ENCODE measurements at places on chromosomes 6 and 20.

DNA sequence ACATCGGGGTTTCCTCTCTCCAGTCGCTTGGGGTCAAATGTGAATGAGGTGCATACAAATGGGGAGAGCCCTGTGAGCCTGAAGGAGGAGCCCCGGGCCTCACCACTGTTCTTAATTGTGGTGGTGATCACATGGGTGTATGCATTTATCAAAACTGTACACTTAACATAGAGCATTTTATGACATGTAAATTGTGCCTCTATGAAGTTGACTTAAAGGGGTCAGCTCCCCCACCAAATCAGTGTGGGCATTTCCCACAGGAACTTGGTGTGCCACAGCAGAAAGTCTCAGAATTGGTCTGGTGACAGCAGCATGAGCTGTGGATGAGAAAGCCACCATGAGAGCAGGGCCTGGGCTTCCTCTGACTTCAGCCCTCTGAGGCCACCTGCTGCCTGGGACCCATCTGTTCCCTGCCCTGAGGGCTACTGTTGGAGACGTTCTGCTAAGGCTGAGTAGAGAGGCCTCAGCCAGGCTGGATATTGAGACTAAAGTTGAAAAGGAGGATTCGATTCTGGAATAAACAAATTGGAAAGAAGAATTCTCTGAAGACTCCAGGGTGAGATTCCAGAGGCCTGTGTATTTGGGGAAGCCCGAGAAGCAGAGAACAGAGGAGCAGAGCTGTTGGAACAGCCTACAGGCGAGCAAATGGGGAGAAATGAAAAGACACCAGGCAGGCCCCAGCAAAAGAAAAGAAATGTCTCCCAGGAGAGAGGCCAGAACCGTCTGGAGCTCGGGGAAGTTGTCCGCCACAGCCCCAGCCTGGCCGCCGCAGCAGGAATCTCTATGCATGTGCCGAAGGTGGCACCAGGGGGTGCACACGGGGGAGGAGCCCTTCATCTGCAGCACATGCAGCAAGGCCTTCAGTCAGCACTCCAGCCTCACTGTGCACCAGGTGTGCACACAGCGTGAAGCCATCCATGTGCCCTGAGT lies 37.6 kb upstream of the XRN2 start:
- no peak for DNase-seq

- DNase-seq = no peak
Measured at GRCh38 chr20:62477669-62478455, 2.1 kb upstream of the GATA5 start.

GRCh38 chr20:13430346-13431002 lies 208.3 kb downstream of the TASP1 start:
- no peak for DNase-seq

DNA sequence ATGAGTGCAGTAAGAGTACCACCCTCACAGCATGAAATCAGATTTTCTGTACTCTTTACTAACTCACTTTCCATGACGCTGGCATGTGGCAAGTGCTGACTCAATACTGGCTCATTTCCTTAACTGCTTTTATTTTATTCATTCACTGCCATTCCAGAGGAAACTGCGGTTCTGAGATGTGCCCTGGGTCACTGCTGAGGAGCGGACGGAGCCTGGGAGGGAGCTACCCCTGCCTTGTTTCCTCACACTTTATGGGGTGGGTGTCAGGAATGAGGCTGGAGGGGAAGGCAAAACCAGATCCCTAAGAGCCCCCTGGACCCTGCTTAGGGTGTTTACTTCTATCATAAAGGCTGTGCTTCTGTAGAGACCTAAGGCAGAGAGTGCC lies 14.4 kb downstream of the NT5E start:
- DNase-seq = peak; percentile 52

DNA sequence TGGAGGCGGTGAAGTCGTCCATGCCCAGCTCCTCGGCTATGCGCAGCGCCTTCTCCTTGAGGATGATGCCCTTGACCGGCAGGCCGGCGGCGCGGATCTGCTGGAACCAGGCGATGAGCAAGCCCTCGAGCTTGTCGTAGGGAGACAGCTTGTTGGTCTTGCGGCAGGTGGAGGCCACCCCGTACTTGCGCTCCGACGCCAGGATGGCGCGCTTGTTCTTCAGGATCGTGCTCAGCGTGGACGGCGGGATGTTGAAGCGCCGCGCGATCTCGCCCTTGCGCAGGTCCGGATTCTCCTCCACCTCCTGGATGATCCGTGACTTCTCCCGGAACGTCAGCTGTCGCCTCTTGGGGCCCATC lies 435 bp downstream of the CENPB start:
- DNase-seq = no peak

GRCh38 chr6:156866220-156867015 lies 89.2 kb downstream of the ARID1B start:
- DNase-seq = no peak

- DNase-seq = no peak
Measured at GRCh38 chr6:140490081-140490480, 1115.6 kb upstream of the CITED2 start.

DNA sequence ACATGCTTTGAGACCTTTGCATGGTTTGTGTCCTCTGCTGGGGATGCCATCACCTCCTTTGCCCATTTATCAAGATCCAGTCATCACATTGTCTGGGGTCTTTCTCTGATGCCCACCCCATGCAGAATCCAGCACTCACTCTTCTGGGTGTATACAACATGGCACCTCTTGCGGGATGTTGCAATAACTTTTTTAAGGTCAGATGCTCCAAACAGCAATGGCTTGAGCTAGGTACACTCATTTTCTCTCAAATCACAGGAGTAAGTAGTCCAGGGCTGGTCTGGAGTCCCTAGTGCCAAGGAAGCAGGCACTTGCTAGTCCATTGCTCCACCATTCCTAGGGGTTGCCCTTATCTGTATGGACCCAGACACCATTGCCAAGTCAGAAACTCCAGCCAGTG lies 196.6 kb upstream of the KCNG1 start:
- DNase-seq = no peak

GRCh38 chr6:16450285-16450684 lies 211.9 kb downstream of the GMPR start:
- no peak for DNase-seq

DNA sequence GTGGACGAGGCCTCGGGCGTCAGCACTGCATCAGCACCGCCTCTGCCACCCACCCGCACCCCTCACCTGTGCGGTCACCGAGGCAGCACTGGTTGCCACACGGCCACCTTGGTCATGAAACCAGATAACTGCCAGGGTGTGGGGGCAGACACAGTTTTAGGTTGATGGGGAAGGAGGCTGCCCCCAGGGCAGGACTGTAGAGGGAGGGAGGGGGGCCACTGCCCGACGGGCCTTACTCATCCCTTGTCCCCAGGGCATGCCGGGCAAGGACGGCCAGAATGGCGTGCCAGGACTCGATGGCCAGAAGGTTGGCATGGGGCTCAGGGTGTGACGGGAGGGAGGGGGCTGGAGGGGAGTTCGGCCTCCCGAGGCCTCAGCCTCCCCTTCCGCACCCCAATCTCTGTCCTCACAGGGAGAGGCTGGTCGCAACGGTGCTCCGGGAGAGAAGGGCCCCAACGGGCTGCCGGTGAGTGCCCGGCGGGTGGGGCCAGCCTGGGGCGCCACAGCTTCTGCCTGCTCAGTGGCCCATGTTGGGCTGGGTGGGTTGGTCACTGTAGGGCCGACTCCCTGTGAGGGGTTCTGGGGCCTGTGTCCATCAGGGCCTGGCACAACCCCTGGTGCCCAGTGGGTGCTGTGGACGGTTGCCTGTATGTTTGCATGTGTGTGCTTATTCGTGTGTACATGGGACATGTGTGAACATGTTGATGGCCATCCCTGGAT lies 11.8 kb downstream of the COL9A3 start:
- no peak for DNase-seq

DNA sequence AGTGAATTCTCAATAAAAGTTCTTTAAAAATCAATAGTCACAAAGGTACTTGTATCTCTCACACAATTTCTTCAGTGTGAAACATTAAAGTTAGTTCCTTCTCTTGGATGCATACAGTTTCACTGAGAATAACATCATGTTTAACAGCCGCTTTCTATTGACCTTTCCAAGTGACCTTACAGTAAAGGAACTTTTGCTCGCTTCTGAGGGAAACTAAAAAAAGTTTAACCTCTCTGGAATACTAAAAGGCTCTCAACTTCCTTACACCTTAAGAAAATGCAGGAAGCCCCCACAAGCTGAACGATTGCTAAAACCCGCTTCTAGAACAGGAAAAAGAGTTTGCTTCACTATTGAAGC lies 1.3 kb downstream of the RRAGD start:
- no peak for DNase-seq

DNA sequence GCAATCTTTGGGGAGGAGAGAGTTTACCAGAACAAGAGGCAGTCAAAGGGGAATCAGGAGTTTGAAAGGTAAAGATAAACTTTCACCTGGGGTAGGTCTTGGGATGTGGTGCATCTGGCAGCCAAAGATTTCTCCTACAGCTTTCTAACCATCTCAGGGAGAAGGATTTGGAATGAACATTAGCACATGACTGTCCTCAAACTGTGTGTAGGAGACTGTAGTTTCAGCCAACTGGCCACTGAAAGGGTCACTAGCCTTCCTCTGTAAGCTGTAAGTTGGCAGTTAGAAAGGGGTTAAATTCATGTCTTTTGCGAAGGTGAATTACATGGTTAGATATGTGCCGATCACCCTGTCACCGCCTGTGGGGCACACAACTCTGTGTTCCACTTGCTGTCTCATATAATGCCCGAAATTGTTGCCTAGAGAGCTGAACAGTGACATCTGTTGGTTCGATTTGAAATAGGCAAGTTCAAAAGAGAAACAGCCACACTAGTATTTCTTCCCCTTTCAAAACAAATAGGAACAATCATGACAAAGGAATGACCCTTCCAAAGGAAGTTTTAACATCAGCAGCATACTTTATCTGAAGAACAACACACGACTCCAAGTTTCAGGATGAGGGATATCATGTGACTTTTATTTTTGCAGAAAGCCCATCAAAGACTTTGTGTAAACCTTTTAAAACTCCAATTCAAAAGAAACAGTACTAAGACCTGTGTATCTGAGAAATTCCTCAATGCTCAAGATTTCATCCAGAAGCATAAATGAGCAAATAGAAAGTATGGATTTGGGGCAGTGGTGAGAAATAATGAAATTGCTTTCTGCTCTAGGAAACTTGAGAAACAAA lies 1.1 kb upstream of the OPN5 start:
- peak; percentile 34 for DNase-seq

GRCh38 chr6:134729561-134729960 lies 220.3 kb downstream of the ALDH8A1 start:
- DNase-seq = no peak

- no peak for DNase-seq
Measured at GRCh38 chr6:114712129-114712662, 369.4 kb upstream of the HS3ST5 start.

- no peak for DNase-seq
Measured at GRCh38 chr6:142881761-142882160, 63.2 kb downstream of the HIVEP2 start.

GRCh38 chr6:6784514-6785162 lies 196.1 kb downstream of the LY86 start:
- DNase-seq = no peak

DNA sequence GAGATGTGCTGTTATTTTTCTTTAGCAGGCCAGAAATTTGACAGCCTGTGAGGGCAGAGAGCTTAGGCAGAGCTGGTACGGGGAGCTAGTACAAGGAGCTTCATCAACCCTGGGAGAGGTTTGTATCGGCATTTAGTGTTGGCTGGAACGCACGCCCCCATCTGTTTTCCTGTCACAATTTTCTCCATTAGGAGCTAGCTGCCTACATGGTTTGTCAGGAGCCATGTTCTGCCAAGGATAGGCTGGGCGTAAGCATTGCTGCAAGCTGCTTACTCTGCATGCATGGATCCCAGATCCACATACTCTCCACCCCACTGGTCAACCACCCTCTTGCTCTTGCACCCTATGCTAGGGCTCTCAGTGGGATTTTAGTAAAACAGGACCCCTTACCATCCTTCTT lies 449.0 kb upstream of the CHD6 start:
- DNase-seq = no peak

DNA sequence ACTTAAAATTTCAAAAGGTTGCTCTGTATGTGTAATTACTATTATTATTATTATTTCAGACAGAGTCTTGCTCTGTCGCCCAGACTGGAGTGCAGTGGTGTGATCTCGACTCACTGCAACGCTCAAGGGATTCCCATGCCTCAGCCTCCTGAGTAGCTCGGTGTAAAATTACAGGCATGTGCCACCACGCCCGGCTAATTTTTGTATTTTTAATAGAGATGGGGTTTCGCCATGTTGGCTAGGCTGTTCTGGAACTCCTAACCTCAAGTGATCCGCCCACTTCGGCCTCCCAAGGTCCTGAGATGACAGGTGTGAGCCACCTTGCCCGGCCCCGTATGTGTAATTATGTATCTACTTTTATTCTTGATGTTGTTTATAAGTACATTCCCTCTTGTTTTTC lies 65.3 kb upstream of the ZNF217 start:
- no peak for DNase-seq

DNA sequence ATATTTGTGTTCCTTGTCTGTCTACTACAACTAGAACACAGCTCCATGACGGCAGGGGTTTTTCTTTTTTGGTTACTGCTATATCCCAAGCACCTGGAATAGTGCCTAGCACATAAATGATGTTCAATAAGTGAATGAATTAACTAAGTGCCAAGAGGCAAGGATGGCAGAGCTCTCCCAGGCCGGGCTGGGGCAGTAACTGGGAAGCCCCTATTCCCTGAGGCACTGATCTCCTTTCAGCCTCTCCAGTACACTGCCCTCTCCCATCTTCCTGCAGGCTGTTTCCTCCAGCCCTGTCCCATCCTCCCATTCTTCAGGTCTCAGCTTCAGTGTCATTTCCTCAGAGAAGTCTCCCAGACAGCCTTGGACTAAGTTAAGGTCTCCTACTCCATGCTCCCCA lies 29.0 kb upstream of the SPDEF start:
- DNase-seq = no peak

GRCh38 chr6:132286298-132287019 lies 114.8 kb downstream of the MOXD1 start:
- DNase-seq = no peak

- no peak for DNase-seq
Measured at GRCh38 chr20:31516651-31517050, 2.4 kb downstream of the HM13 start.

DNA sequence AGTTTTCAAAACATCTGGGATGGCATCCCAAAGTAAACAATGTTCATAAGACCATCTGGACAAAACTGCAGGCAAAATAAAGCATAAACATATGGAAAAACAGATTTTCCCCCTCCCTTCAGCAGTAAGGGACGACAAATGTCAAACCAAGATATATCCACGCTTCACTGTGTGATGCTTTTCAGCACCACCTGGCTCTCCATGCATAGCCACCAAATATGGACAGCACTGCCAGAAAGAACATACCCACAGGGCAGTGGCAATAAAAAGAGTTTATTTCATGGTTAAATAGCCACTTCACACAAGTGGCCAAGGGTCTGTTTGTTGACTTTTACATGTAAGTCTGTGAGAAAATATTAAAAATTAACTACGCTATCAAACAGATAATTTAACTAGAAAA lies 23.1 kb downstream of the USP45 start:
- DNase-seq = no peak

- no peak for DNase-seq
Measured at GRCh38 chr6:49462599-49462926, 490 bp downstream of the MMUT start.

GRCh38 chr6:167766986-167767714 lies 59.6 kb upstream of the AFDN start:
- no peak for DNase-seq
